Stomach (tissue), 19 donors: ENCODE measurements at places on chromosomes 3 and 15. TPM values are rescaled to one million over a fixed set of nuclear protein-coding genes. Genes with fewer than 3 reads are reported as not detected.

DNA sequence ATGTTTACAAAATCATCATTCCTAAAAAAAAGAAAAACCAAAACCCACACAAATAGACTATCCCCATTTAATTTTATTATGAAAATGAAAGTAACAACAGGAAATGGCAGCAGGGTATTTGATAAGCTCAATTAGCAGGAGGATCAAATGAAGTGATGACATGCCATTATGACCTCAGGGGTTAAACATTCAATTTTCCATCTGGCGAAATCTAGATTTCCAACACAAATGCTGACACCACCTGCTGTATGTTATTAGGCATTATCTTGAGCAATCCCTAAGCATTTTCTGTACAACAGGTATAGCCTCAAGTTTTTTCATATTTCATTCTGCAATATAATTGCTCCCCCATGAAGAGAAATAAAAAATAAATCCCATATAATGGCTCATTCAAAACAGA is 57.1 kb downstream of the SHQ1 start:
- no peaks in the 10 kb centered on the region for H3K27me3 ChIP-seq
- no peak overlapping the region for H3K4me3 ChIP-seq
- H3K4me1 ChIP-seq: no peaks in the 10 kb centered on the region
- no peak overlapping the region for H3K27ac ChIP-seq
- no peak for DNase-seq

The SMCO1 gene
- not detected for total RNA-seq

GRCh38 chr15:57384024-57384423 is 7.7 kb downstream of the CGNL1 start:
- DNase-seq: peak; percentile 72
- H3K4me3 ChIP-seq: no peak overlapping the region
- peaks cover 43% of the 10 kb centered on the region for H3K4me1 ChIP-seq
- H3K36me3 ChIP-seq: no peaks in the 10 kb centered on the region
- no peaks in the 10 kb centered on the region for H3K27me3 ChIP-seq

The RETNLB gene
- not detected for total RNA-seq

GRCh38 chr15:69604072-69604411 is 151.4 kb downstream of the RPLP1 start:
- H3K4me3 ChIP-seq: no peak overlapping the region
- H3K27ac ChIP-seq: peak overlapping the region; percentile 46
- H3K27me3 ChIP-seq: peaks cover 10% of the 10 kb centered on the region
- peaks cover 23% of the 10 kb centered on the region for H3K4me1 ChIP-seq

The SLC24A5 gene
- not detected for total RNA-seq

The GAP43 gene
- total RNA-seq: 1.4 TPM

DNA sequence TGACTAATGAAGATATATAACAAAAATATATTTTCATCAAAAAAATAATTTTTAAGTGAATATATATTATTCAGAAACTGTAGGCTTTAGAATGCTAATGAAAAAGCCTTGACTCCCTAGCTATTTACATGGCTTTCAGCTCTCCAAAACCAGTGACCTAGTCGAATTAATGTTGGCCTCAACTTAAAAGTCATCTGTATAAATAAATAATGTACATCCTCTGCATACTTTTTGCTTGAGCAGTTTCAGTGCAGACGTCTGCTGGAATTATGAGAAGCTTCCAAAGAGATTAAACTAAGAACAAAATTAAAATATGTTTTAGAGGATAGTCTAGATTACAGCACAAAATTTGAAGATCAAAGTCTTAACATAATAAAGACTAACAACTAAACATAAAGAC is 520.4 kb upstream of the ALCAM start:
- no peaks in the 10 kb centered on the region for H3K27me3 ChIP-seq
- no peaks in the 10 kb centered on the region for H3K4me1 ChIP-seq
- no peak overlapping the region for H3K4me3 ChIP-seq
- H3K36me3 ChIP-seq: no peaks in the 10 kb centered on the region
- peak; percentile 2 for DNase-seq

- H3K27ac ChIP-seq: no peak overlapping the region
- no peaks in the 10 kb centered on the region for H3K27me3 ChIP-seq
- H3K36me3 ChIP-seq: no peaks in the 10 kb centered on the region
- H3K4me3 ChIP-seq: no peak overlapping the region
- peaks cover 24% of the 10 kb centered on the region for H3K4me1 ChIP-seq
- no peak for DNase-seq
Observed at GRCh38 chr3:24388611-24389010, 106.0 kb downstream of the THRB start.

The COL6A6 gene
- total RNA-seq: not detected

DNA sequence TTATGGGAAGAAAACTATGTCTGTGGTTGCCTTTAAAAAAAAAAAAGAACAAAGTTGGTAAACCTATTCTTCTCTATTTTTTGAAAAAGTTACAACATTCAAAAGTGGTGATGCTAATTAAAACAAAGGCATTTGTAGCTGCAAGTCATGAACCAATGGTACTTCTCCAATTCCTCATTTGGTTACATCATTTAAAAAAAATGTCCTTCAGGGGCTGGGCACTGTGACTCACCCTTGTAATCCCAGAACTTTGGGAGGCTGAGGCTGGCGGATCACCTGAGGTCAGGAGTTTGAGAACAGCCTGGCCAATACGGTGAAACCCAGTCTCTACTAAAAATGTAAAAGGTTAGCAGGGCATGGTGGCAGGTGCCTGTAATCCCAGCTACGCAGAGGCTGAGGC is 574.6 kb downstream of the VGLL3 start:
- no peak overlapping the region for H3K4me3 ChIP-seq
- no peak for DNase-seq
- H3K27me3 ChIP-seq: no peaks in the 10 kb centered on the region
- H3K27ac ChIP-seq: no peak overlapping the region

DNA sequence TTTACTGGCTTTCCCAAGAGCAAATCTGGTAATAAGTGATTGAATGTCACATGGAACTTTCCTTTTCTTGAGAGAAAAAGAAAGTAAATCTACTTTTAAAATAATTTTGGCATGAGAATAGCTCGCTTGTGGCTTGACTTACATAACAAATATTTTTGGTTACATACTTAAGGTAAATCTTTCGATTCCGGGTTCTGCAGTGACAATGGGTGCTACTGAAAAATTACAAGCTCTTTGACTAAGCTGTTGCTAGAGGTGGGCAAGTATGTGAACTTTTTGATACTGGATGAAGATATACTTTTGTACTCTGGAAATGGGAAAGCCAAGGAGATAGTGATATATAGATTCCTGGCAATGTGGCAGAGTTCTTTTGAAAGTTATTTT is 51.9 kb upstream of the OTOL1 start:
- H3K27me3 ChIP-seq: no peaks in the 10 kb centered on the region
- H3K4me1 ChIP-seq: no peaks in the 10 kb centered on the region
- no peaks in the 10 kb centered on the region for H3K36me3 ChIP-seq
- H3K27ac ChIP-seq: no peak overlapping the region
- no peak overlapping the region for H3K4me3 ChIP-seq
- DNase-seq: no peak
